Stimulated activated CD8-positive, alpha-beta memory T cell treated with anti-CD3 and anti-CD28 coated beads, Interleukin-2, amount 100 ng/mL, for 1 hour (primary cell): ENCODE measurements at places on chromosomes 13 and 19.

DNA sequence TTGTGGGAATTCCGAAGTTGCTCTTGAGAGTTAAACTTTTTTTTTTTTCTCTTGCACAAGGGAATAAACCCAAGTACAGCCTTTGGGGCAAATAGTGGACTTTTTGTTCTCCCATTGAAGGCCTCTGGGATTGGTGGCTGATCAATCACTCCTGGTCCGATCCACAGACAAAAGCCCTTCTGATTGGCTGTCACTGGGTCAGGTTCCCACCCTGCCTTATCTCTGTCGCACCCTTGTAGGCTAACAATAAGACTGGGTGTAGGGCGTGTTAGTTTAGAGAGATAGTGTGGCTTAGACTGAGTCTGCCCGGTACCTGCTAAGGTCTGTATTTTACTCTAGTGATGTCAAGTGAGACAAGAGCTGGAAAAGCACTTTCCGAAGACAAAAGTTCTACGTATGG is 380.8 kb downstream of the NDFIP2 start:
- DNase-seq = no peak

DNA sequence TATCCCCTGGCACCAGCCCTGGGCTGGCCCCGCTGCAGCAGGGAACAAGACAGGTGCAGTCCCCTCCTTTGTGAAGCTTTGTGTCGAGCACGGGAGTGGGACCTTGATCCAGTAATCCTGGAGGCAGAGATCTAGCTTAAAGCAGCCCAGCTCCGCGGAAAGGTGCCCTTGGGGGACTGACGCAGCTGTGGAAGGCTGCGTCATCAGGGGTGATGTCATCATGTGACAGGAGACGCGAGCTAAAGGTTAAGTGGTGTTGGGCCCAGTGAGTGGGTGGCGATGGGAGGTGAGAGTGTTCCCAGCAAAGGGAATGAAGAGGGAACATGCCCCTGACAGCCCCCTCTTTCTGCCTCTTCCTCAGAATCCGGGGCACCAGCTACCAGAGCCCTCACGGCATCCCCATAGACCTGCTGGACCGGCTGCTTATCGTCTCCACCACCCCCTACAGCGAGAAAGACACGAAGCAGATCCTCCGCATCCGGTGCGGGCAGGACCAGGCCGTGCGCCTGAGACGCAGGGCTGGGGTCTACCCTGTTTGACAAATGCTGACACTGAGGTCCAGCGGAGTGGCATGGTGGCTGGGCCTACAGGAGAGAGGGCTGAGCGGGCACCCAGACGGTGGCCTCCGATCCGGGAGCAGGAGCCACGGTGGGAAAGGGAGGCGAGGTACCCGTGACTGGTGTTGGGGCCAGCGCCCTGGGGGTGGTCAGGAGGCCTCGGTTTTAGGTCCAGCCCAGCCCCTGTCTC is 2.6 kb downstream of the LHB start:
- no peak for DNase-seq

DNA sequence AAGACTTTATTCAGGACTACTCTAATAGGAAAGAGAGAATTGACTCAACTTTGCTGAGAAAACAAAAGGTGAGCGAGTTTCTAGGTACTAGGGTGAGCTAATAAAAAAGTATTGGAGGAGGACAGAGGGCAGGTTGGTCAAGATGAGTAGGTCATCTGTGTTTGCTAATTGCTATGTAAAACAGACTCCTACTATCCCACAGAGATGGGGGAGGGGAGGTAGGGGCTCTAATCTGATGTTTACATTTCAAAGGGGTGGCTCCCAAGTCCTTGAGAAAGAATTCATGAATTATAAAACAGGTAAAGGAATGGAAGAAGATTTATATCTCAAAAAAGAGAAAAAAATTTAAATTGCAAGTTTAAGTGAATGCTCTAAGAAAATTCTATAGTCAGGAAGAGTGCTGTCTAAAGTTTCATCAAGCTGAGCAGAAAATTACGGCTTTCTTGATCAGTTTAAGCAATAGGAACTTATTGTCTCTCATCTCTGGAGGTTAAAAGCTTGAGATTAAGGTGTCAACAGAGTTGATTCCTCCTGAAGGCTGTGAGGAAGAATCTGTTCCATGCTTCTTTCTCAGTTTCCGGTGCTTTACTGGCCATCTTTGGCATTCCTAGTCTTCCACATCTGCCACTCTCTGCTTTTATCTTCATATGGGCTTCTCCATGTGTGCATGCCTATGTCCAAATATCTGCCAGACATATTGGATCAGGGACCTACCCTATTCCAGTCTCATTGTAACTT is 790.3 kb downstream of the SLITRK5 start:
- no peak for DNase-seq

DNA sequence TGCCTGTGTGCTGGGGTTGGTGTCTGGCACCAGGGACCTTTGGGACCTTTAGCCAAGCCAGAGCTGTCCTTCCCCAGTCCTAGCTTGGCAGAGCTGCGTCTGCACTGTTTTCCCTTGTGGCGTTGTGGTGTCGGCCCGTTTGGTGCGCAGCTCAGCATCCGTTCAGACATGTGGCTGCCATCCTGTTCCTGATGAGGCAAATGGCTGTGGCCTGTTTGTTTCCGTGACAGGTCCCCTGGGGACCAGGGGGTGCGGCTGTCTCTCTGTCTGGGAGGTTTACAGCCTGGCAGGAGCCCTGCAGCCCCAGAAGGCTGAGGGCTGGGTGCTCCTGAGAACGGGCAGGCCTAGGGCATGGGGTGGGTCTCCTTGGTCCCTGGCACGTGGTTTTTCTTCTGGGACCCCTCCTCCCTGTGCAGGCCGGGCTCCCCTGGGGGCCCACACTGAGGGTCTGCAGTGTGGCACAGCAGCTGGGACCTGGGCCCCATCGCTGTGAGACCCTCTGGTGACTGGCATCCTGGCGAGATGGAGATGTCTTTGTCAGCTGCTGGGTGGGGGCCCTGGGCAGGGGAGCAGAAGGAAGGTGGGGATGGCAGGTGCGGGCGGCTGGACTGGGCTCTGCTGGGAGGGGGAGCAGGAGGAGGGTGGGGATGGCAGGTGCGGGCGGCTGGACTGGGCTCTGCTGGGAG is 4.0 kb downstream of the SPPL2B start:
- DNase-seq = peak; percentile 26

DNA sequence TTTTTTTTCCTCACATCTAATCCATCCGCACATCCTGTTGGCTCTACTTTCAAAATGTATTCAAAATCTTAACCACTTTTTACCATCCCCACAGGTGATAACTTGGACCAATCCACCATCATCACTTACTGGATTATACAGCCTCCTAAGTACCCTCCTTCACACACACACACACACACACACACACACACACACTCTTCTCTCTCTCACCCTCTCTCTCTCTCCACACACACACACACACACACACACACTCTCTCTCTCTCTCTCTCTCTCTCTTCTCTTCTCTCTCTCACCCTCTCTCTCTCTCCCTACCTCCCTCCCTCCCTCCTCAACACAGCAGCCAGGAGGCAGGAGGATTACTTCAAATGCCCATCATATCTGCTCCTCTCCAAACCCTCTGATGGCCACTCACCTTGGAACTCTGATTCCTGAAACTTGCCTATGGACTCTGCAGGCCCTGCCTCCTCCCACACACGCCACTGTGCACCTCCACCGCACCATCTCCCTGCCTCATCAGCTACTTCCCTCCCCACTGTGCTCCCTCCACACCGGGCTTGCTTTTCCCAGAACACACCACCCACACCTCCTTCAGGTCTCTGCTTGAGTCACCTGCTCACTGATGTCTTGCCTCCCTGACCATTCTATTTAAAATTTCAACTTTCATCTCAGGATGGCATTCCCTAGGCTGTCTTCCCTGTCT is 39.7 kb downstream of the RCBTB2 start:
- no peak for DNase-seq

DNA sequence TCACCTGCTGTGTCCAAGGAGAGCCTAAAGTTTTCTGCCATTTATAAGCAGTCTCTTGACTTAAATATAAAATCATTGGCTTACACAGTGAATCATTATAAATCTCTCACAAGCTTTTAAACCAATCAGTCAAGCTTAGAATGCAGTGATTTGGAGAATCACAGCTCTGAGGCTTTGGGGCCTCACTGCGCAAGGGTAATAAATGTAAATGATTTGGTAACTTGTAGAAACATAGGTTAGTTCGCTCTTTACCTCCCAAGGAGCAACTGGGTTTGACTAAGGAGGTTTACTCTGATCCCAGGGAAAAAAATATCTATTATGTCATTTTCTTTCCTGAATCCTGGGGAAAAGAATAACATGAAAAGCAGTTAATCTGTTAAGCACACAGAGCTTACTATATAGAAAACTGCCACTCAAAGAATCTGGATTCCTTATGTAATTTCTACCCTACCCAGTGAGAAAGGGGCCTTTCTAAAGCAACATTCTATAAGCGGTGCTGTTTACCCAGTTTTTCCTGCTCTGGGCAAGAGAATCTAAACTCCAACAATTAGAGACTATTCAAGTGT is 128.2 kb downstream of the MZT1 start:
- no peak for DNase-seq

DNA sequence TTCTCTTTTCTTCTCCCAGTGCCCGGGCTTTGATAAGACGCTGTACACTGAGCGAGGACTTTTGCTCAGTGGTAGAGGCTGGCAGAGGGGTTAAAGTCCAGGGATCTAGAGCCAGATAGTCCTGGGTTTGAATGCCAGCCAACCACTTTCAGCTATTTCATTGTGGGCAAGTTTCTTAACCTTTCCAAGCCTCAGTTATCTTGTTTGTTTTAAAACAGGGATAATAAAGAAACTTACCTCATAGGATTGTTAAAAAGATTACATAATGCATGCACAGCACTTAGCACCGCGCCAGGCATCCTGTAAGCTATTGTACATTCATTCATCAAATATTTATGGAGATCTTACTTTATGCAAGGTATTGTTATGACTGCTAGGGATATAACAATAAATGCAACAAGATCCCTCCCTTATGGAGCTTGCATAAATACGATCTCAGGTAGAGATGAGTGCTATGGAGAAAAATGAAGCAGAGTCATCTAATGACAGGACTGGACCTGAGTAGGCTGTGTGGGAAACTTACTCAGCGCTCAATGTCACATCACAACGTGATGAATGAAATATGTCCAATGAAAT is 70.8 kb downstream of the LNX2 start:
- DNase-seq = no peak

DNA sequence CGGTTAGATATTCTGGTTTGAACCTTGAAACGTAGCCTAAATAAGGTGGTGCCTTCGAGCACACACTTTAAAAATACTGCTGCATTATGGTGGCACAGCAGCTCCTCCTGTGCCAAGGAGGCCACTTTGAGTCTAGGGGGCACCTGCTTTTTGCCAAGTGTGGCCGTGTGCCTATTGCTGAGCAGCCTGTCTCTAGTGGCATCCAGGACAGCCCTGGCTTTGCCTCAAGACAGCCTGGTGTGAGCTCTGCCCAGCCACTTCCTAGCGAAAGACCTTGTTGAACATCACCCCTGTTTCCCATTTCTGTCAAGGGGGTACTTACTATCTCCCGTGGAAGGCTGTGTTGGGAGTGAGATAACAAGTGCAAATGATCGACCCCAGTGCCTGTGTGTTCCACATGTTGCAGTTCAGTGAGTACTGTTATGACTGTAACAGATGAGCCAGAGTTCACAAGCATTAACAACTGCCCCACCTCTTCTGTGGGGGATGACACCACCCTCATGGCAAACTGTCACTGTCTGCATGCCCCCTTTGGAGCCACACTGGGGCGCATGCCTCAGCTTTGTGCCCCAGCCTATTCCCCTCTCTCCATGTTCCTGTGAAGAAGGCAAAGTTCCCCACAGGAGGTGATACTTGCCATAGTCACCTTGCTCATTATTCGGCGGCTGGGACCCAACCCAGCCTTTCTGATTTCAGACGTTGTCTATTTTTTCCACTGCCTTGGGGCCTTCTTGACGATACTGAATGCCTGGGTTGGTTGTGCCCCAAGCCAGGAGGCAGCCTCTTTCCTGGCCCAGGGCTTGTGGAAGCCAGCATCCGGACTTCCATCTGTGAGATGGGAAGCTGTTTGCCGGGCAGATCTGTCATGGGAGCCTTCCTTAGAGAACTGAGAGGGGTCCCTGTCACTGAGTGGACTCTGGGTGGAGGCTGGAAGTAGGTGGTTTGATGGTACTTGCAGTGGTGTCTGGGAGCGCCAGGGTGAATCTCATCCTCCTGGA is 5.4 kb downstream of the GATAD2A start:
- no peak for DNase-seq

DNA sequence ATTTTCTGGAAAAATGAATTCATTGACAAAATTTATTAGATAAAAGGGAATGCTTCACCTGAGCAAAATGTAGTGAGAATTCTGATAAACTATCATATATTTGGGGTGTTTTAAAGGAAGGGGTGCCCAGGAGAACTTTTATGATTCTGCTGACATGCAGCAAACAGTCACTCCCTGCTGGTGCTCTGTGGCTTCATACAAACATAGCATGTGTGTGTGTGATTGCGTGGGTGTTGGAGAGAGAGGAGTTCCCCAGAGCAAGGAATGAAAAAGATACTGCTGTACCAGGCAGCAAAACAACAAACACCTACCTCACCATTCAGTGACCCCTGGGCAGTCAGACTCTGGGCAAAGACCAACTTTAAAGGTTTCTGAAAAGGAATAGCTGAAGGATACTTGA is 546.7 kb downstream of the RFC3 start:
- no peak for DNase-seq

DNA sequence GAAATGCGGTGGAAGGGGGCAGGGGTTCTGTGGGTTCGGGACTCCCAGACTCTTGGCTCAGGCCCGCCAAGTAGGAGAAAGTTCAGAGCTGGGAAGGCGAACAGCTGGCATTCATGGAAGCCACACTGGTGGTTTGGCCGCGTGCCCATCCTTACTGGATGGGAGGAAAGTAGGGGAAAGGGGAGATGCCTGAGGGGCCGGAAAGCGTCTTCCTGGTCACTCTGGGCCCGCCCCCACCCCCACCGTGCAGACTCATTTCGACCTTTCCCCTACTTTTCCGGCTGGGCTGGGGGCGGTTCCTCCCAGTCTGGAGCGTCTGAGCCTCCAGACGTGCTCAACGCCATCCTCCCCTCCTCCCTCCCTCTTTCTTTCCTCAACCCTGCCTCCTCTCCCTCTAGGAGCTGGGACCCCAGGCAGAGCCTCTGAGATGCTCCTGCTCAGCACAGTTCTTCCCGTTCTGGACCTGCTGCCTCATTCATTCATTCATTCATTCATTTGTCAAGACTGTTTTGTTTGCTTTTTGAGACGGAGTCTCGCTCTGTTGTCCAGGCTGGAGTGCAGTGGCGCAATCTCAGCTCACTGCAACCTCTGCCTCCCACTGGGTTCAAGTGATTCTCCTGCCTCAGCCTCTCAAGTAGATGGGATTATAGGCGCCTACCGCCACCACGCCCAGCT is 3.5 kb downstream of the ANGPTL4 start:
- DNase-seq = no peak

DNA sequence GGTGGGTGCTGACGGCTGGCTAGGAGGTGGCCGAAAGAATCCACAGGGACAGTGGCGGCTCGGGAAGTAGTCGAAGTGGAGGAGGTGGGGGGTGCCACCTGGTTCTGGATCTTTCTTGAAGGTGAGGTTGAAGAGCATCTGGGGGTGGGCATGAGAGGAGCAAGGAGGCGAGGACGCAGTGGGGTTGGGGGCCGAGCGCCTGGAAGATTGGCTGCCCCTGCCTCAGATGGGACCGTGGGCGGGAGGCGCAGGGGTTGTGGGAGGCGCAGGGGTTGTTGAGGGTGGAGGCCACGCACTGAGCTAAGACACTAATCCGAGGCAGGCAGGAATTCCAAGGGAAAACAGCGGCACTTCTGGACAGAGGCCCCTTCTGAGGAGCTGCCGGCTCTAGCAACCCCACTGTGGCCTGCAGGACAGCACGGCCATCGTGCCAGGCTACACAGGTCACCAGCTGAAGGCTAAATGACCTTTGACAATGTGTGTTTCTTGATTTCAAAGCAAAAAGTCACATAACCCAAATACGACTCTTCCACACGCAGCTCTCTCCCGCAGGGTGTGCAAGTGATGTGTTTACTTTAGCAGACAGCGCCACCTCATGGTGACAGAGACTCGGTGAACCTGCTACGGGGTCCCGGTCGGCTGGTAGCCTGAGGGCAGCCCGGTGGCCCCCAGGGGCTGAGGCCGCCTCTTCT is 44.1 kb upstream of the RANBP3 start:
- peak; percentile 65 for DNase-seq
